Endothelial cell of umbilical vein (primary cell): ENCODE measurements at places on chromosomes 16 and 17. TPM values are rescaled to one million over a fixed set of nuclear protein-coding genes. Genes with fewer than 3 reads are reported as not detected.

TEX14 gene
- not detected in 2 replicates for total RNA-seq

TM4SF5 gene
- not detected in 2 replicates for total RNA-seq

CCL4L2 gene
- total RNA-seq: not detected in 2 replicates

SP6 gene
- total RNA-seq: 0.90 and 1.3 TPM in 2 replicates

GLIS2 gene
- 10.1 and 11.3 TPM in 2 replicates for total RNA-seq

TAC4 gene
- not detected in 2 replicates for total RNA-seq

SULT1A2 gene
- total RNA-seq: not detected in 2 replicates

MFAP4 gene
- total RNA-seq: not detected in 2 replicates

OR2C1 gene
- total RNA-seq: not detected in 2 replicates

NTN1 gene
- 0.18 TPM in 2 replicates for total RNA-seq

SEZ6L2 gene
- total RNA-seq: 2.4 and 2.5 TPM in 2 replicates

GRCh38 chr17:50274897-50275221 is 593 bp downstream of the TMEM92 start:
- H3K36me3 ChIP-seq: no peaks in the 10 kb centered on the region
- H3K4me3 ChIP-seq: no peak overlapping the region
- H3K27me3 ChIP-seq: peaks cover 6% of the 10 kb centered on the region
- peaks cover 10% of the 10 kb centered on the region for H3K4me1 ChIP-seq

GRCh38 chr16:27430923-27431484 is 29.0 kb downstream of the IL21R start:
- H3K36me3 ChIP-seq: no peaks in the 10 kb centered on the region
- H3K4me3 ChIP-seq: no peak overlapping the region
- no peaks in the 10 kb centered on the region for H3K4me1 ChIP-seq
- H3K27me3 ChIP-seq: no peaks in the 10 kb centered on the region

DNA sequence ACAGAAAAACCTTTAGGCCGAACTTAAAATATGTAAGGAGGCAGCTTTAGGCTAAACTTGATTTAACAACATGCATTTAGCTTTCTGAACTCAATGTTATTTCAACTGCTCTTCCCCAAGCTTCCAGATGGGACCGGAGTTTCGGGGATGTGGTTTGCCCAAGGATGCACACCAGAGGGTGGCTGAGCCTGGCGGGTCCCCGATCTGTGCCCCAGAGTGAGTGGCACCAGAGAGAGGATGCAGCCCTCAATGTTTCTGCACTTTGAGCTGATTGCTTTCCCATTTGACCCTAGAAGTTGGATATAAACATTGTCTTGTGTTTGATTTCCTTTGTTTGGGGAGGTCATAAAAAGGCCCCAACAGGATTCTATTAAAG is 348.0 kb upstream of the TNRC6C start:
- no peak overlapping the region for H3K27ac ChIP-seq
- H3K36me3 ChIP-seq: no peaks in the 10 kb centered on the region
- H3K4me1 ChIP-seq: no peaks in the 10 kb centered on the region
- no peak overlapping the region for H3K4me3 ChIP-seq

DNA sequence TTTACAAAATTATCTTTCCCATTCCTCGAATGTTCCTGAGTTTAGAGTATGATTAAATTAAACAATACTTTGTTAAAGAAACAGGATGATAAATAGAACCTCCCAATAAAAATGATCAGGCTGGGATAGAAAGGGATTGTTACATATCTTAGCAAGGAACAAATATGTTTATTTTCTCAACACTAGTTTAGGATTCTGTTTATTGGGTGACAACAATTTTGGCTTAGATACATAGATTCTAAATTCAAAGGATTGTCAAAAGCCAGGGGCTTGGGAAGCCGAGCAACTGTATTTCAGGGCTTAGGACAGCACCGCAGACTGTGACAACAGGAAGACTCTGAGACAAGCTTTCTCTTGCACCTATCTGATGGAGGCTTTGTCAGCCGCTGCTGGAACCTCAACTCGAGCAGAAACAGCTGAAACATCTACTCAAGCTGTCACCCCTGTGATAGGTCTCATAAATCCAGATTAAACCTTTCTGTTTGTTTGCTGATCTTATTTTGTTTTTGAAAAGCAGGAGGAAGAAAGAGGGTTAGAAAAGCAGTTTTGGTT is 562.8 kb upstream of the ZFHX3 start:
- no peak for DNase-seq
- no peaks in the 10 kb centered on the region for H3K27me3 ChIP-seq
- H3K4me1 ChIP-seq: no peaks in the 10 kb centered on the region
- no peak overlapping the region for H3K4me3 ChIP-seq
- H3K36me3 ChIP-seq: no peaks in the 10 kb centered on the region
- no peak overlapping the region for H3K27ac ChIP-seq

- no peaks in the 10 kb centered on the region for H3K27me3 ChIP-seq
- H3K4me3 ChIP-seq: no peak overlapping the region
- DNase-seq: no peak
- no peak overlapping the region for H3K27ac ChIP-seq
Observed at GRCh38 chr17:42141382-42141781, 13.4 kb downstream of the RAB5C start.

DNA sequence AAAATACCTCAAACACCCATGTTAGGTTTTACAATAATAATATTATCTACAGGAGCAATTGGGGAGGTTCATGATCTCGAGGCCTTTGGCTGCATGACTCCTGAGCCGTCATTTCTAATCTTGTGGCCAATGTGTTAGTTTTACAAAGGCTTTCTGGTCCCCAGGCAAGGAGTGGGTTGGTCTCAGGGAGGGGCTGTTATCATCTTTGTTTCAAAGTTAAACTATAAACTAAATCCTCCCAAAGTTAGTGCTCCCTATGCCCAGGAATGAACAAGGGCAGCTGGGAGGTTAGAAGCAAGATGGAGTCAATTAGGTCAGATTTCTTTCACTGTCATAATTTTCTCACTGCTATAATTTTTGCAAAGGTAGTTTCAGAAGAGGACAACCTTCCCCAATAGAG is 9.1 kb upstream of the CCL5 start:
- H3K4me3 ChIP-seq: no peak overlapping the region
- H3K27ac ChIP-seq: no peak overlapping the region
- no peak for DNase-seq
- no peaks in the 10 kb centered on the region for H3K27me3 ChIP-seq
- H3K4me1 ChIP-seq: no peaks in the 10 kb centered on the region

DNA sequence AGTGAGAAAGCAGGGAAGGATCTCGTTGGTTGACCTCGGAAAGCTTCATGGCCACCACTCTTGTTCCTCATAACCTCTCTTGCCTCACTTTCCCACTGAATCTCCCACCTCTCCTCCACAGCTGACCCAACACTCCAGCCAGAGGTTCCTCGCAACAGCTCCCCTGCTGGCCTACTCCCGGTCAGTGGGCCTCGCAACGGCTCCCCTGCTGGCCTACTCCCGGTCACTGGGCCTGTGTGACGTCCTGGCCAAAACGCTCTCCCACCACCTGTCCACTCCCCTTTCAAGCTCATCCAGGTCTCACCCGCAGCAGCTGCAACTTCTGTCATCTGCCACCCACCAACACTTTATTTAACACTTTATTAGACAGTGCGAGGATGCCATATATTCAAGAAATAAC is 149.1 kb downstream of the VPS53 start:
- H3K27ac ChIP-seq: no peak overlapping the region
- H3K4me1 ChIP-seq: peaks cover 27% of the 10 kb centered on the region
- no peak for DNase-seq
- H3K36me3 ChIP-seq: no peaks in the 10 kb centered on the region
- no peaks in the 10 kb centered on the region for H3K27me3 ChIP-seq

- H3K27me3 ChIP-seq: no peaks in the 10 kb centered on the region
- peaks cover 6% of the 10 kb centered on the region for H3K4me1 ChIP-seq
- no peak overlapping the region for H3K27ac ChIP-seq
- DNase-seq: peak; percentile 33
- no peak overlapping the region for H3K4me3 ChIP-seq
- H3K36me3 ChIP-seq: no peaks in the 10 kb centered on the region
Observed at GRCh38 chr16:50747207-50747956, 5.5 kb downstream of the CYLD start.

DNA sequence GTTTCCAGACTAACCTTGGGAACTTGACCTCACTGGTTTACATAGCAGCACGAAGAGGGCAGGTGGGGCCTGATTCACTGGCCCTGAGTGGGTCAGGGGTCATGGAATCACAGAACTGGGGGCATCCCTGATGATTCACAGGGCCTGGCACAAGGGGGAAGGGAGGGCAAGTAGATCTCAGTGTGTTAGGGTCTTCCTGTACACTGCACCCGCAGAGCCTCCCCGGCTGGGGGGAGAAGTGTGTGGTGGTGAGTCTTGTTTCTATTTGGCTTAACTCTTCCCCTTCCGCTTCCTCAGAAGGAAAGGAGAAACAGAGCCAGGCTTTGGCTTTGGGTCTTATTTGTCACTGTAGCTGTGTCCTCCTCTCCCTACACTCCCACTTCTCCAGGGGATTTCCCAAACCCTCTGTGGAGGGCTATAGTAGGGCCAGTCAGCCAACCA is 3.7 kb downstream of the STARD3 start:
- no peak overlapping the region for H3K4me3 ChIP-seq
- no peak for DNase-seq
- H3K36me3 ChIP-seq: no peaks in the 10 kb centered on the region
- H3K27me3 ChIP-seq: no peaks in the 10 kb centered on the region
- H3K27ac ChIP-seq: no peak overlapping the region

DNA sequence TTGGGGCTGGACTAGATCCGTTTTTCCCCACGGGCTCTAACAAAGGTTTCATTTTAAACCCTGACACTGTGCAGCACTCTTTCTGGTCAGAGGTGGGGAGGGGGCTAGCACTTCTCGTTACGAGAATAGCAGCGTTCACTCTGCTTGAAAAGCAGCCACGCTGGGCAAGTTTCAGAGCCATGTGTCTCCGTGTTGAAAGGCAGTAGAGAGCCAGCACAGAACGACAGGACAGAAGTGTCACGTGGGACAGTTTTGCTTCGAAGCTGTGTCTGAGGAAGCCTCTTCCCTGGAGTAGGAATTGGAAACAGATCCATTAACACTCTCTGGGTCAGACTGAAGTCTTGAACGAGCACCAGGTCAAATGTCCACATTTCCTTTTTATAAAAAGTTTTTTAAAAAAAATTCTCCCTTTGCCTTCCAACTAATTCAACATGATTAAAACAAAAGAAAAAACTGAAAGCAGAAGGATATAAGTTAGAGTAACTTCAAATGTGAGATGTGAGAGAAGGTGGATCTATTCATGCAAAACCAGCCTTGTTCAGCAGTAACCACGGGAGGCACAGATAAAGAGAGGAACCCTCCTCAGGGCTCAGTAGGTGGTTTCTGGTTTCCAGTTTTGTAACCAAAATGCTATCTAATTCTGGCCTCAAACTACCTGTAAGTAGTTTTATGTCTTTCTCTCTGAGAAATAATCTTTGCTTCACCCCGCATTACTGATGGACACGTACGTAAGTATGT is 65.0 kb downstream of the SMG6 start:
- no peaks in the 10 kb centered on the region for H3K27me3 ChIP-seq
- H3K4me1 ChIP-seq: peaks cover 30% of the 10 kb centered on the region
- DNase-seq: peak; percentile 52
- H3K4me3 ChIP-seq: no peak overlapping the region
- no peaks in the 10 kb centered on the region for H3K36me3 ChIP-seq

DNA sequence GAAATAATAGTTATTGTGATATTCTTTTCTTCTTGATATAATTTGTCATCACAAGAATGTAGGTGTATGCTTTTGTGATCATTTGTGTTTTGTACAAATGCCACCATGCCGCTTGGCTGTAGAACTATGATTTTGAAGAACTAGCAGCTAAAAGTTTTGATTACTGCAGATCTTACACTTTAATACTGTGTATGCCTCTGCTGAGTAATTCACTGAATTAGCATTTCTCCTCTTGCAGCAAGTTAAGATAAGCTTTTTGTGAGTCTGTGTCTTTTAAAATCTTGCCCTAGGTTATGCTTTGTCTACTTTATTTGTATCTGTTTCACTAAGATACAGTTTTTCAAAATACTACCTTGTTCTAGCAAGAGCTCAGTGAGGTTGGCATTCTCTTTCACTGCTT is 326.5 kb upstream of the TBX2 start:
- no peaks in the 10 kb centered on the region for H3K36me3 ChIP-seq
- no peak for DNase-seq
- no peaks in the 10 kb centered on the region for H3K4me1 ChIP-seq
- H3K4me3 ChIP-seq: no peak overlapping the region
- no peak overlapping the region for H3K27ac ChIP-seq

- H3K27me3 ChIP-seq: no peaks in the 10 kb centered on the region
- peak; percentile 61 for DNase-seq
- H3K36me3 ChIP-seq: peaks cover 3% of the 10 kb centered on the region
- H3K4me3 ChIP-seq: peak within 1 kb of the TSS; percentile 69
- H3K4me1 ChIP-seq: peaks cover 22% of the 10 kb centered on the region
- H3K27ac ChIP-seq: peak within 1 kb of the TSS; percentile 51
Observed at GRCh38 chr17:76710863-76711611, at the start of gene MXRA7. MXRA7 (minus strand) TSS chr17:76710965; CDS start chr17:76710946, 19 bp downstream.

- no peak overlapping the region for H3K4me3 ChIP-seq
- H3K27ac ChIP-seq: no peak overlapping the region
- peaks cover 3% of the 10 kb centered on the region for H3K4me1 ChIP-seq
- no peaks in the 10 kb centered on the region for H3K36me3 ChIP-seq
Observed at GRCh38 chr16:14524979-14525378, 105.1 kb downstream of the PARN start.

DNA sequence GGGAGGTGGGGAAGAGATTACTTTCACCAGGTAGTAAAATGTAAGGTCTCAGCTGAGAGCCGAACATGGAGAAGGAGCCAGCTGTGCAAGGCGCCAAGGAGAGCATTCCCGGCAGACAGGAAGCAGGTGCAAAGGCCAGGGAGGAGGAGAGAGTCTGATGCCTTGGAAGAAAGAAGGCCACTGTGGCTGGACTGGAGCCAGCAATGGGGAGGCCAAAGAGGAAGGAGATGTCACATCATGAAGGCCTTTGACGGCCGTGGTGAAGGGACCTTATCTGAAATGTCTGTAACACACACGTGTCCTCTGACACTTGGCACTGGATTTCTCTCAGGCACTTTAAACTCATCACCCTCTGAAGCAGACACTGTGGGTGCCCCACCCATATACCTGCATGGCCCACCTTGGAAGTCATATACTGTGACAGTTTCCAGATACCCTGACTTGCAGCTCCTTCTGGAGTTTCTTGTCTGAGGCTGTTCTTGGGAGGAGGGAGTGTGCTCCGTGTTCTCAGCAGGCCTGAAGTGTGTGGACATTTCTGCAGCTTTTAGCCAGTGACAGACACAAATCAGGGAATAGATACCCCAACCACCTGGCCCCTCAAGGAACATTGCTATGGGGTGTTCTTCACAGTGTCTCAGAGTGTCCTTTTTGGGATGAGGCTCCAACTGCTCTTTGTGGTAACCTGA is 1.9 kb upstream of the SLC5A2 start:
- peaks cover 10% of the 10 kb centered on the region for H3K36me3 ChIP-seq
- H3K4me3 ChIP-seq: no peak overlapping the region
- H3K27ac ChIP-seq: no peak overlapping the region
- peaks cover 10% of the 10 kb centered on the region for H3K4me1 ChIP-seq
- no peaks in the 10 kb centered on the region for H3K27me3 ChIP-seq

- H3K4me3 ChIP-seq: peak overlapping the region; percentile 73
- H3K27ac ChIP-seq: peak overlapping the region; percentile 89
- peaks cover 6% of the 10 kb centered on the region for H3K36me3 ChIP-seq
- no peak for DNase-seq
- no peaks in the 10 kb centered on the region for H3K27me3 ChIP-seq
- peaks cover 27% of the 10 kb centered on the region for H3K4me1 ChIP-seq
Observed at GRCh38 chr17:48907713-48908046, 527 bp upstream of the UBE2Z start.

- H3K36me3 ChIP-seq: no peaks in the 10 kb centered on the region
- no peak for DNase-seq
- H3K4me1 ChIP-seq: peaks cover 18% of the 10 kb centered on the region
- H3K4me3 ChIP-seq: no peak overlapping the region
- no peaks in the 10 kb centered on the region for H3K27me3 ChIP-seq
Observed at GRCh38 chr17:62970610-62971009, 4.6 kb downstream of the TANC2 start.

- H3K4me3 ChIP-seq: no peak overlapping the region
- no peaks in the 10 kb centered on the region for H3K4me1 ChIP-seq
- DNase-seq: no peak
- no peaks in the 10 kb centered on the region for H3K27me3 ChIP-seq
- H3K36me3 ChIP-seq: no peaks in the 10 kb centered on the region
Observed at GRCh38 chr16:88354229-88355092, 28.3 kb upstream of the ZNF469 start.
